ENCODE measurements at places on chromosomes 4 and X.

DNA sequence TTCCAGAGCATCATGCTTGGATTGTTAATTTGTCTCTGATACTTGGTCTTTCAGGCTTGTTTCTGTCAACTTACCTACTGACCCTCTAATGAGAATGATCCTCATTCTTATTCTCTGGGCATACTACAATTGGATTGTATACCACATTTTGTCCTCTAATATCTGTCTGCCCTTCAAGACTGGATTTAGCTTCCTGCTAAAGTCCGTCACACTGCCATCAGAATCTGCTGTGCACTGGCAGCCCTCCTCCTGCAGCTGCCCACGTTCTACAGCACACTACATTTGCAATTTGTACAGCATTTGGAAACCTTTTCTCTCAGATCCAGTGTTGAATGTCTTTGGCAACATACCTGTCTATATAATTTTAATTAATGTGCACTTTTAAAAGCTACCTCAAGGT, 183.1 kb downstream of the ZNF330 start:
- no peak for DNase-seq

DNA sequence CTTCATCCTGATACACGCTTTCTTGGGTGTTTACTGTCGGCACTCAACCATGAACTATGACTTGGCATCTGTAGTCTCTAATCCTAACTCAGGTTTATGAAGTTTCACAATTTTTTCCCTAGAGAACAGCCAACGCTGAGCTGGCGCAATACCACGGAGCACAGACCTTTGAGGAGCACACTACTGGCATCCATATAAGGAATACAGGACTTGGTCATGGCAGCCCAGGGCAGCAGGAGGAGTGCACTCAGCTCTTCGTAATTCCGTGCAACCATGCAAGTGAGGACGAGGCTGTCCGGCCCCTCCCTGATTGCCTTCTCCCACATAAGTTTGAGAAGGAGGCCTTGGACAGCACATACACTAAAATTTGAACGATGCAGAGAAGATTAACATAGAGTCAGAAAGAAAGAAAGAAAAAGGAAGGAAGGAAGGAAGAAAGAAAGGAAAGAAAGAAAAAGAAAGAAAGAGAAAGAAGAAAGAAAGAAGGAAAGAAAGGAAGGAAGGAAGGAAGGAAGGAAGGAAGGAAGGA, 41.0 kb upstream of the PDLIM5 start:
- DNase-seq, result no peak

GRCh38 chr4:183876268-183876934, 28.7 kb upstream of the STOX2 start:
- DNase-seq, result no peak

GRCh38 chrX:9171841-9172463, 138.0 kb upstream of the FAM9B start:
- DNase-seq, result no peak

- no peak for DNase-seq
These were observed 111.8 kb upstream of the FRMPD4 start for GRCh38 chrX:12026481-12026880.
